ENCODE measurements at places on chromosomes 16 and 17.

DNA sequence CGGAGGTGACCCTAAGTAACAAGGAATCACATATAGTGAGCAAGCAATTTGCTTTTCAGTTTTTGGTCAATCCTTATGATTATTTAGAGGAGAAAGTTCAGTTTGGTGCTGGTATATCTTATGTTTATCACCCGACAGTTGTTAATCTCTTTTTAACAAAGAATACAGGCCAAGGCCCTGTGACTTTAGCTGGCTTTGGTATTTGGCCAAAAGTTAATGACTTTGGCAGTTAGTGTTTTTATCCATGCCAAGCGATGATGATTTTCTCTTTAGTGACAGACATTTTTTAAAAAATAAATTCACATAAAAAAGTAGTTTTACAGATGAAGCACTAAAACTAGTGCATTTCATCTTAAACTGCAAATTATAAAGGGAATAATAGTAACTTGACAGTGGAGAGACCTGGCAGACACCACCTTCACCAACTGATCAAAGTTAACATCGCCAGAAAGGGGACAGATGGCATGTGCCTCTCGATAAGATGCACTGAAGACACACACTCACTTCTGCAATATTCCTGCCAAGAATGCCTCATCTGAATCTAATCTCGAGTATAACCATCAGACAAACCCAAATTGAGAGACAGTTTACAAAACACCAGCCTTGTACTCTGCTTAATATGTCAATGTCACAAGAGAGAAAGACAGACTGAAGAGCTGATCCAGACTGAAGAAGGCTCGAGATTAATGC is 6.9 kb downstream of the DEXI start:
- DNase-seq, result no peak

GRCh38 chr17:13917634-13918033 is 151.7 kb upstream of the COX10 start:
- DNase-seq, result no peak

DNA sequence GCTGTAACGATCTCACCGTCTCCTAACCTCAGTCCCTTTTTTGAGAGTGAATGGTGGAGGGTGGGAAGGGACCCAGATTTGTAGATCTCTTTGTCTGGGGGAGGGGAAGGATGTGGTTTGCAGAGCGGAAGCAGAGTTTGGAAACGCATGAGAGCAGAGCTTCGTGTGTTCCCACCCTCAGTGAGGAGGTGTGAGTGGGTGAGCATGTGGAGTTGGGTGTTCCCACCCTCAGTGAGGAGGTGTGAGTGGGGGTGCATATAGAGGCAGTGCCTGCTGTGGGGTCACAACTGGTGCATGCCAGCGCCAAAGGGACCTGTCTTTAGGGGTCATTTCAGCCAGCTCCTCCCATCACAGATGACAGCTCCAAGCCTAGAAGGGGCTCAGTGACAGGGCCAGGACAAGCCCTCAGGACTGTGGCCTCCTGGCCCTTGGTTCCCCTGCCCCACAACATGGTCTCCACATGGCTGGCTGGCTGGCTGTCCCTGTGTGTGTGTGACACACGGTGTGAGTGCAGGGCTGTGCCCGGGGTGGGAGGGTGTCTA is 1.8 kb upstream of the CISD3 start:
- peak; percentile 81 for DNase-seq

DNA sequence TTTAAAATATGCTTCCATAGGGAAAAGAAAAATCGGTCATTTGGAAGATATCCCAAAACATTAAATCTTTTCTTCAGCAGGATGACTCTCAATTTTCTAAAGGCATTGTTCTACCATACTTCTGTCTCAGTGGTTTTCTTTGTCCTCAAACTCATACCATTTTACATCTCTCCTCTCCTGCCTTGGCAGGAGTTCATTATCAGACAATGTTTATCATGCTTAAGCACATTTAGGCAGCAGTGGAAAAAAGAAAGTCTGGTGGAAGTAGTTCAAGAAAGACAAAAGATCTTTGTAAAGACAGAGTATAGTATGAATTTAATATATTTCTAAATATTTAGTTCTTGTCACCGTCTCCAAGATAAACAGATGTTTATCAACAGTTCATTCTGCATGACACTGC is 68.2 kb downstream of the CDK12 start:
- no peak for DNase-seq

DNA sequence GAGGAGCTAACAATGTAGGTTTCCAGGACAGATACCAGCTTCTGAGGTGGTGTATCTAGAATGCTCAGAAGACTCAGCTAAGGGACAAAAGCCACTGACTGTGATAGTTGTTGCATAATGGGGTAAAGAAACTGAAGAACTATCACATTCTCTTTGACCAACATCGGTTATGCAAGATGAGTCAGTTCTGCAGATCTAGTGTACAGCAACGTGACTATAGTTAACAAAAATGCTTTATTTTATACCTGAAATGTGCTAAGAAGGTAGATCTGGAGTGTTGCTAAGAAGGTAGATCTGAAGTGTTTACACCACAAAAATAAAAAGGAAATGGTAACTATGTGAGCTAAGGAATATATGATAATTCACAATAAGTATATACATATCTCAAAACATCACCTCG is 2.5 kb downstream of the KRTAP9-6 start:
- DNase-seq, result no peak

GRCh38 chr17:34565713-34566112 is 13.7 kb upstream of the TMEM132E start:
- no peak for DNase-seq

DNA sequence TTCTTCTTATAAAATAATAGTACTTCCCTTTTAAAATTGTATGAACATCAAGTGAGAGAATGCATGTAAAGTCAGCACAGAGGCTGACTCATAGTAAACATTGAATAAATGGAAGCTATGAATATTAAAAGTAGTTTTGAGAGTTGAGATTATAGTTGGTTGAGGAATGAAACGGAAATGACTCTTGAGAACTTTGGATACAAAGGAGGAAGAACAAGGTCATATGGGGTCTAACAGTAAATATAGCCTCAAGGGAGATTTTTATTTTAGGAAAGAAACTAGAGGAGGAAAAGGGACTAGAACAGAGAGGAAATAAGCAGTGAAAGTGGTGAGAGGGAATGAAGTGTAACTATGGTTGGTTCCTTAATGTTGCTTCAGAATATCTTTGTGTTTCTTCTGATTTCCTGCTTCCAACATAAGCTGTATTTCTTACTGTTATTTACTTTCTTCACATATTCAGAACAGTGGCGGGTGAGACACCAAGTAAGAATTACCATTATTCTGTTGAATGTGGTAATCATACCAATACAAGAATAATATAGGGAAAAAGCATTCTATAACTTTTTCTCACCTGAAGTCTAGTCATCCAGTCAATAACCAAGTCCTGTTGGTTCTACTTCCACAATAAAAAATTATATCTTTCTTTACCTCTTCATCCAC is 165.1 kb downstream of the CHD9 start:
- no peak for DNase-seq

DNA sequence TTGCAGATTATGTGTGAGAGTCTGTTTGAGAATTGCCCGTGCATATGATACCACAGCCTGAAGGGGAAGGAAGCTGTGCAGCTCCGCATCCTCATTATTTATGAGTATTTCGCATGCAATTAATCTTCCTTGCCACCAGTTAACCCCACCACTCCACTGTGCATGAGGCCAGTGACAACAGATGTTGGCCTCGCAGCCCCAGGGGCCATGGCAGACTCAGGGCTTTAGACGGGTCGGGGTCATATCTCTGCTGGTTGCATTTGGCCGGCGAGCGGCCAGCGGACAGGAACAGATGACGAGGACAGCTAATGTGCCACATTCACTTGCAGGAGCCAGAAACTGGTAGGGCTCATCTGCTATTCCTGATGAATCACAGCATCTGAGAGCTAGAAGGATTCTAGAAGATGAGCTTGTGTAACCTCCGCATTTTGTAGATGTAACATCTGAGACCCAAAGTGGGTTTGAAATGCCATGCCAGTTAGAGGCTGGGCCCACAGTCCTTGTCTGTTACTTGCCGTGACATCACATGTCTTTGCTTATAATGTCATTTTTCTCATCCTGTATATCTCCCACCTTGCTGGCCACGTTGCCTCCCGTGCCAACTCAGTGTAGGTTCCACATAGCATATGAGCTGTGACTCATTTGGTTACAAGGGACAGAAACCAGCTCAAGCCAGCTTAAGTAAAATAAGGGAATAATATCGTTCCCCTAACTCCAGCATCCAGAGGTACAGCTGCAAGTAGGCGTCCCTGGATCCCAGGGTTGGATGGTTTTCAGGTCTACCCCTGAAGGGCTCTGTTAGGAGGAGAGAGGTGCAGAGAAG is 137.2 kb downstream of the SNX29 start:
- no peak for DNase-seq

GRCh38 chr16:69012906-69013305 is 92.5 kb upstream of the HAS3 start:
- DNase-seq, result no peak

Data from CD4-positive, alpha-beta T cell treated with Interferon alpha-2 for 1 hour (primary cell).